Activated CD4-positive, alpha-beta T cell treated with anti-CD3 and anti-CD28 coated beads, Interleukin-2, amount 50 U/mL, for 48 hours (primary cell): ENCODE measurements at places on chromosomes 4 and X.

DNA sequence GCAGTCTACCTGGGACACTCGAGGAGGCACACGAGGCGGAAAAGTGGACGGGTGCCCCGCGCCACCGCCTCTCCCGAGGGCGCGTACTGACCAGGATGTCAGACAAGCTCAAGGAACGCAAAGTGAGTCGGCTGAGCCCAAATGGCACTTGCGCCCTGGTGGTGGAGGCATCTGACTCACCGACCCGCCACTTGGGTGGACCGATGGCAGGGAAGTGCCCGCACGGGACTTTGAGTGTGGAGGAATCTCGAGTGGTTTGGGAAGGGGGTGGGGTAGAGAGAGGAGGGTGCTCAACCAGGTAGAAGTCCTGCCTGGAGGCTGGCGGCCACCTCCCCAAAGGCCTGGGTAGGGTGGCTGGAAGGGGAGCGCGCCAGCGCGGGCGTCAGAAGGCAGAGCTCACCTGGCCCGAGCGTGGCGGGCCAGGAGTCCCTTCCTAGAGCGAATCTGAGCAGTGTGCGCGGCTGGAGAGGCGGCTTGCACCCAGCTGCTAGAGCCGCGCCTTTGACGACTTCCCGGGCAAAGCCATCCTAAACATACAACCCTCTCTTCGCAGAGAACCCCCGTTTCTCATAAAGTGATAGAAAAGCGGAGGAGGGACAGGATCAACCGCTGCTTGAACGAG lies 655 bp downstream of the HELT start:
- DNase-seq = no peak

GRCh38 chr4:134754301-134755019 lies 552.9 kb upstream of the PABPC4L start:
- no peak for DNase-seq

DNA sequence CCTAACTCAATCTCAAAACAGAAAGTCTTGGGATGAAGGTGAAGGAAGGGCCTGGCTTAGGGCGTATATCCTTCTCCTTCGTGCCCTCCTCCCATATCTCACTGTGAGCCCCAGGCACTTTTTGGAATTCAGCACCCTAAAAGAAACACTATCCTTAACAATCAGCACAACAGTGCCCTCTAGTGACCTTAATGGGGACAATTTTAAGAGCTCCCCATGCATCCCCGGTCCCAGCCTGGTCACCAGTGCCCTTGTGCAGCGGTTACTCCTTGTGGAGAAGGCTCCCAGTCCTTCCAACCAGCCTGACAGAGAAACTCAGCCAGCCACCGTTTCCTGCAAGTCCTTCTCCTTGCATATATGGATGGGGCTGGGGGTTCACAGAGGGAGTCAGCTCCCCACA lies 4.2 kb downstream of the PAK3 start:
- DNase-seq = peak; percentile 25

DNA sequence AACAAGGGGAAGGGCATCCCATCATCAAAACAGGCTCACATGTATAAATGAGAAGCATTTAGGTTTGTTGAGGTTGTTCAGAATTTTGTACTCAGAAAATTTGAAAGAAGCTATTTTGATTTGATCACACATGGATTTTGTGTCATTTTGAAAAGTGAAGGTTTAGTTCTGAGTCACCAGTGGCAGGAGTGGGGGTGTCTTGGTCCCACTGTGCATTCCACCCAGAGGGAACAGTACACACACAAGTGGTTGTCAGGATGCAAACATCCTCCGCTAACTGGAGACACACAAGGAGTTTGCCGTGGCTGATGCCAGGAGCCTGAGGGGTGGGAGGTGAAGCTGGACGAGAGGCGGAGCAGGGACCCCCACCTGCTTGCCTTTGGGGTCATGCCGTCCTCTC lies 198.2 kb upstream of the PSAPL1 start:
- DNase-seq = no peak

DNA sequence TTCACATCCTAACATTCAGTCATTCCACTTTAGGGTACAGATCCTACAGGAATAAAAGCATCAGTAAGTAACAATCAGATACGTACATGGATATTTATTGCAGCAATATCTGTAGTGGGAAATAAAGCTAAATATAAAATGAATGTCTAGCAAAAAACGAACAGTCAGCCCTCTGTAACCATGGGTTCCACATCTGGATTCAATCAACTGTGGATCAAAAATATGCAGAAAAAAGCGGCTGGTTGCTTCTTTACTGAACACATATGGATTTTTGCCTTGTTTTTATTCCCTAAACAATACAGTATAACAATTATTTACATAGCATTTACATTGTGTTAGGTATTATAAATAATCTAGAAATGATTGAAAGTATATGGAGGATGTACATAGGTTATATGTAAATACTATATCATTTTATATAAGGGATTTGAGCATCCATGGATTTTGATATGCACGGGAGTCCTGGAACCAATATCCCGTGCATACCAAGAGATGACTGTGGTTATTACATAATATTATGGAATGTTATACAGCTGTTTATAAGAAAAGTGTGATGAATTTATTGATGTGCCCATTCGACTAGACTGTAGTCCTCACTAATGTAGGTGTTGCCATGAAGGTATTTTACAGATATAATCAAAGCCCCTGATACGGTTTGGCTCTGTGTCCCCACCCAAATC lies 132.8 kb downstream of the ARHGEF9 start:
- no peak for DNase-seq

- no peak for DNase-seq
Observed at GRCh38 chr4:2048831-2049230, 10.3 kb upstream of the NAT8L start.

- no peak for DNase-seq
Observed at GRCh38 chrX:154142950-154143745, 895 bp upstream of the OPN1LW start.

GRCh38 chr4:58138786-58139668 lies 1028.8 kb upstream of the IGFBP7 start:
- DNase-seq = no peak

GRCh38 chr4:69095301-69095731 lies 958 bp upstream of the UGT2B7 start:
- DNase-seq = no peak

DNA sequence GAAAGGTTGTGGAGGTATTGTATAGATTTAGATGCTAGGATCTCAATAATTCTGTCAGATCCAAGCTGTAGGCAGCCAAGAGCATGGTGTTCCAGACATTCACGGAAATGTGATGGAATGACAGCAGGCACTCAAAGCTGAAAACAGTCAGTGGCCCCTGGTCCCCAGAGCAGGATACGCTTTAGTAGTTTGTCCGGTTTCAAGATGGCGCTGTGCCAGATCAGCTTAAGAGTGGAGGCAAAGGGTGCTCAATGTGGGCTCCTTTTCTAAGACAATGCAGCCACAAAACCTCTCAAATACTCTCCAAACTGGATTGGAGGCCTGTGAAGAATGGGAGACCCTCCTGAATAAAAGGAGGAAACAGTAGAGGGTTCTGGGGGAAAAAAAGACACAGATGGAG lies 291.2 kb upstream of the HS3ST1 start:
- DNase-seq = no peak

- DNase-seq = no peak
Observed at GRCh38 chrX:9610771-9611392, 146.0 kb downstream of the TBL1X start.

GRCh38 chr4:111020476-111020875 lies 397.6 kb upstream of the PITX2 start:
- no peak for DNase-seq

GRCh38 chr4:87781569-87781968 lies 17.8 kb upstream of the IBSP start:
- DNase-seq = no peak

DNA sequence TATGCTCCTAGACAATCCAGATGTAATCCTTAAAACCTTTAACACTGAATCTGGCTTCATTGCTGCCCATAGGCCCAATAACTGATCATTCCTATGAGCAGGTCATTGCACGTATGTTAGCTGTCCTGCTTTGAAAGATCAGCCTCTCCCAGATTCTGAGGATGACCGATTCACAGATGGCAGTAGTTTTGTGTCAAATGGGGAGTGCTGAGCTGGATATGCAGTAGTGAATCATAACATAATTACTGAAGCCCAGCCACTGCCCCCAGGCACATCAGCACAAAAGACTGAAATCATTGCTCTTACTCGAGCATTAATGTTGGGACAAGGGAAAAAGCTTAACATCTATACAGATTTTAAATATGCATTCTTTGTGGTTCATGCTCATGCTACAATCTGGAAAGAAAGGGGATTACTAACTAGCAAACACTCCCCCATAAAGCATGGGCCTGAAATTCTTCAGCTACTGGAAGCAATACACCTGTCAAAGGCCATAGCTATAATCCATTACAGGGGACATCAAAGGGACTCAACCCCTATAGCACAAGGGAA lies 16.4 kb upstream of the ZNF280C start:
- no peak for DNase-seq

GRCh38 chr4:44447563-44448504 lies 775 bp downstream of the KCTD8 start:
- no peak for DNase-seq

DNA sequence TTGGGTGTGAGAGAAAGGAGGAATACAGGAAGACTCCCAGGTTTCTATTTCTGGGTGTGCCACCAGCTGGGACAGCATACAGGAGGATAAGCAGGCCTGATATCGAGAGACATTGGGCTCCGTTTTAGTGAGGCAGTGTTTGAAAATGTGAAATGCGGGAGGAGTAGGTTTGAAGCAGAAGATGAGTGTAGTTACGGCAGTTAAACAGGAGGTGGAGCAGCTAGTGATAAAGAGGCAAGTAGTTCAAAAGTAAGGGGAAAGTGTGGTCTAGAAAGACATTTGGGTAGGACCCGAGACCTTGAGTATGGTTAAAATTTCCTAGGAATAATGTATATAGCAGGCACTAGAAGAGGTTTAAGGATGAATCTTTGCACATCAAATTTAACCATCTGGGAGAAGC lies 42.4 kb downstream of the DCUN1D4 start:
- DNase-seq = no peak

GRCh38 chrX:53357799-53358530 lies 64.5 kb downstream of the SMC1A start:
- no peak for DNase-seq

GRCh38 chrX:26651755-26652154 lies 435.8 kb downstream of the MAGEB5 start:
- no peak for DNase-seq

- no peak for DNase-seq
Observed at GRCh38 chr4:40710484-40711254, 39.1 kb upstream of the NSUN7 start.

DNA sequence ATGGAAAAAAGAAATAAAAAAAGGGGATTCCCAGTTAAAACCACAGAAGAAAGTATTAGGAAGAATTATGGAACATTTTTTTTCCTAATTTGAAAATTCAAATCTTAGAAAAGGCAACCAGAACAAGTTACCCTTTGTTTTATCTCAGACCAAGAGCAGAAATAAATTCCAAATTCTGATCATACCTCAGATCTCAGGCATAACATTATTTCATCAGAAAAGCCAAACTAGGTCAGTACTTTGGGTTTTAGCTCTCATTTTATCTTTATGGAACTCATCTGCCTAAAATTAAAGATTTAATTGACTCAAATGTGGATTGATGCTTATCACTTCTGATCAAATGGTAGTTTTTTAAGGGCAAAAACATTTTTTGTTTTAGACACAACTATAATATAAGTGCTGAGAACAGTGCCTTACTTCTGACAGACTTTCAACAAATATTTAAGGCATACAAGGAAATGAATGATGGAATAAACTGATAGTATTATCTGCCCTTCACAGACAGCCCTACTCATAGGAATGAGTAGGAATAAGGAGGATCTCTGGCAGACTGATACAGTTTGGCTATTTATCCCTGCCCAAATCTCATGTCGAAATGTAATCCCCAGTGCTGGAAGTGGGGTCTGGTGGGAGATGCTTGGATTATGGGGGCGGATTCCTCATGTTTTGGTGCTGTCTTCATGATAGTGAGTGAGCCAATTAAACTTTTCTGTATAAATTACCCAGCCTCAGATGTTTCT lies 245.3 kb upstream of the PITX2 start:
- DNase-seq = no peak

GRCh38 chr4:21733894-21734630 lies 214.5 kb downstream of the KCNIP4 start:
- DNase-seq = no peak

DNA sequence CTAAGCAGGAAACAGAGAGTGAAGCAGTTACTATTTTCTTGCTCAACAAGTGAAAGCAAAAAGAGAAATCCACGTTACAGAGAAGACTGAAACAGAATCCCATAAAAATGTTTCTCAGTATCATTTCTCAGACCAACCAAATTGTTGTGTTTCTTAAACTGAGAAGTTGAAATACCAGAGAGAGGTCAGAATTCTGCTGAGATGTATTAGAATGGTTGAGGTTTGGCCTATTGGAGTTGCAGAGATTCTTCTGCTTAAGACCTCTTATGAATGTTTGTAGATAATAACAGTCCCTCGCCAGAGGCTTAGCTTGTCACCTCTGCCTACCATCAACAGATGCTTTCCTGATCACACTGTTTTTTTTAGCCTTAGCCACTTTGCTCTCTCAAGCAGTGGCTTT lies 481.4 kb downstream of the TRIML1 start:
- DNase-seq = no peak

DNA sequence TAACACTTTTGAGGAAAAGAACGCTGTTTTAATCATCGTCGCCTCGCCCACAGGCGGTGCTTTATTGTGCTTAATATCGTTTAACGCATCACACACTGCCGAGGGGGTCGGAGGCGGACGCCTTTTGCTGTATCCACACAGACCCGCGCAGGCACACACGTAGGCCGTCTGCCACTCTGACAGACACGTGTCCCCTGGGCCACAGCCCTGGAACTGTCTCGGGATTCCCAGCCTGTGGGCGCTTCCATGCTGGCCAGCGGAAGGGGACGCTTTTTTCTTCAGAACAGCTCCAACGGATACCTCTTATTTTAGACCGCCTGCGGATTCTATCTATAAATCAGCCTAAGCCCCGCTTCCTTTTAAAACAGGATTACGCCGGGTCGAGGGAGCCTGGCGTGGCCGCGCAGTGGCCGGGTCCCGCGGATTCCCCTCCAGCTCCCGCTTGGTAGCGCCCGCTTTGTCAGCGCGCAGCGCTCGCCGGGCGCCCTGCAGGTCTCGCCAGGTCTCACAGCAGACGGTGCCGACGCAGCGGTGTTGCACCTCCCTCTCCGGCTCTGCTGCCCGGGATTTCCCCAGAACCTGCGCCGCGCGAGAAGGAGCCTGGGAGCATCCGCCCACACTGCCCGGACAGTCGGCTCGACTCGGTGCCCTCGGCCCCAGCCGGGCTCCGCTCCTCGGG lies at the start of gene NOCT:
Gene NOCT (plus strand): TSS at position 513 of the 679 bp plus-strand sequence. CDS start 201 bp downstream, outside the sequence.
- peak; percentile 96 for DNase-seq

- no peak for DNase-seq
Observed at GRCh38 chr4:150572704-150573504, 9.0 kb upstream of the MAB21L2 start.

- no peak for DNase-seq
Observed at GRCh38 chrX:72479324-72480274, 93.0 kb downstream of the HDAC8 start.
